ENCODE measurements at places on chromosomes 6 and 20.
A peak's percentile ranks its signal among the peaks of the same experiment; 100 is the strongest.

DNA sequence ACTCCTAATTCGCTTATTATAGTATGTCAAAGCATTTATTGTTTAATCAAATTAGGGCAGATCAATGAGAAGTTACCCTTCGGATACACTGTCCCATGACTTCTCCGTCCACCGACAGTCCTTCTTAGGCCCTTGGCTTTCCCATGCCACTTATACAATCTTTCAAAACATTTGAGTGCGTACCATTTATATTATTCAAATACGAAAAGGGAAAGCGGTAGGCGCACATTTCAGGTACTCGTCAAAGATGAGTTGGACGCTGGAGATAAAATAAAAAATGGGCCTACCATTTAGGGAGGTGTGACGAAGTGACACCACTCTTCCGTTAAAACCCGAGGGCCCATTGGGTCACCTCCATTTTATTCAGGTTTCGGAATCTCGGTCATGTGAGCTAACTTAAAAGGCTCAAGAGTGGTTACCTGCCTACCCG, 542 bp upstream of the AFG1L start:
- DNase-seq, result no peak

- DNase-seq, result no peak
Measured at GRCh38 chr20:52933867-52934266, 38.3 kb upstream of the TSHZ2 start.

DNA sequence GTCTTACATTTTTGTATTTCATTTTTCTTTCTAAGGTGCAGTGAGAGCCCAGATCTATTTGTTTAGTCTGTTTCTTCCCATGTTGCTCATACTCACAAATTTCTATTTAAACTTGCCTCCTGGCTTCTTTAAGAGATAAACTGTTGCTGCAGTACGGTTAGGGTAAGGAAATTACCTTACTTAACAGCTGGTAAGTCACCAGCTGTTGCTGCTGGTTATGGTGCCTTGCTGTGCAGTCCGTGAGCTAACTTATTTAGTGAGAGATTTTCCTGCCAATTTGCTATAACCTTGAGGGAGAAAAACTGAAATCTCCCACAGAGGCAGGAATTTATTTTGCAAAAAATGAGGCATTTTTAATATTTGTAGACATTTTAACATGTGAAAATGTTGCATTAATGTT, 261.0 kb downstream of the UST start:
- no peak for DNase-seq

DNA sequence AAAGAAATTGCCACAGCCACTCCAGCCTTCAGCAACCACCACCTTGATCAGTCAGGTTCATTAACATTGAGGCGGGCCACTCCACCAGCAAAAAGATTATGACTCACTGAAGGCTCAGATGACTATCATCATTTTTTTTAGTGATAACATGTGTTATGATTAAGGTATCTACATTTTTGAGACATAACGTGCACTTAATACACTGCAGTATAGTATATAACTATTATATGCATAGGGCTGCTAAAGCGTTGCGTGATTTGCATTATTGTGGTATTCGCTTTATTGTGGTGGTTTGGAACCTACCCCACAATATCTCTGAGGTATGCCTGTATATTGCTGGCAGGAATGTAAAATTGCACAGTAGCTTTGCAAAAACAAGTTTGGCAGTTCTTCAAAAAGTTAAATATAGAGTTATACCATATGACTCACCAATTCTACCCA, 6.8 kb upstream of the RIPK1 start:
- DNase-seq, result peak; percentile 16

DNA sequence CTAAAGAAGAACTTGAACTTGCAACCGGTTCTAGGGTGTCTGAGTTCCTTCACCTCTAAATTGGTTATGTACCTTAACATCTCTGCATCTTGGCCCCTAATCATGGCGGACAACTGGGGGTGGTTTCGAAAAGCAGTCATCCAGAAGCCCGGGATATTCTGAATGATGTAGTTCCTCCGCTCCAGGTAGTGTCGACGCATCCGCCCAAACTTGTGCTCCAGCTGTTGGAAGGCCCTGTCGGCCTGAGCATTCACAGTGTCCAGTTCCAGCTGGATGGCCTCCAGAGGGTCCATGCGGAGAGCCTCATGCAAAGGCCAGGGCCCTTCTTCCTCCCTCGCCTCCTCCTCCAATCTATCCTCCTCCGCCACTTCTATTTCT, 887 bp downstream of the TSPYL1 start:
- no peak for DNase-seq

DNA sequence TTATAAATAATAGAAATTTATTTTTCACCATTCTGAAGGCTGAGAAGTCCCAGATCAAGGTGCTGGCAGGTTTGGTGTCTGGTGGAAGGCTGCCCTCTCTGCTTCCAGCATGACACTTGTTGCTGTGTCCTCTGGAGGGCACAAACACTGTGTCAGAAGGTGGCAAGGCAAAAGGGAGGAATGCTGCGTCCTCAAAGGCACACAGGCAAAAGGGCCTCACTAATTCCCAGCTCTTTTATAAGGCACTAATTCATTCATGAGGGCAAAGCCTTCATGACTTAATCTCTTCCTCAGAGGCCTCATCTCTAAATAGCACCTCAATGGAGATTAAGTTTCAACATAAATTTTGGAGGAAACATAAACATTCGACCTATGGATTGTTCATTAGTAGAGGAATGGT, 209.5 kb upstream of the SMLR1 start:
- DNase-seq, result no peak

DNA sequence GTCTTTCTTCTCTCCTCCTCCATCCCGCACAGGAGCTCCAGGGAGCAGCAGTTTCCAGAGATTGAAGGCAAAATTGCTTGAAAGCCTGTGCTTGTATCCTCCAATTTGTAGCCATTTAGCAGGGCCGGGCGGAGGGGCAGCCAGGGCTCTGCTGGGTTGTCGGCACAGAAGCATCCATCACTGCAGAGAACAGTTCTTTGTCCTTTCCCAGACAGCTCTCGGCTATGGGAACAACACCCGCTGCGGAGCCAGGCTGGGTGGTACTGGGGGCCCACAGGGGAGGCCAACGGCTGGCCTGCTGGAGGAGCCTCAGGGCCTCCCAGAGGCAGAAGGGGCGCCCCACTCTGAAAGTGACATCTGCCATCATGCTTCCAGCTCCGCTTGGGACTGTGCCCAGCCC, 7.8 kb downstream of the HRH3 start:
- DNase-seq, result no peak

Measured in erythroblast (primary cell).